ENCODE measurements at places on chromosomes 4 and X. TPM values are rescaled to one million over a fixed set of nuclear protein-coding genes. Genes with fewer than 3 reads are reported as not detected.

The ADGRA3 gene
- 21.8 TPM for total RNA-seq

DNA sequence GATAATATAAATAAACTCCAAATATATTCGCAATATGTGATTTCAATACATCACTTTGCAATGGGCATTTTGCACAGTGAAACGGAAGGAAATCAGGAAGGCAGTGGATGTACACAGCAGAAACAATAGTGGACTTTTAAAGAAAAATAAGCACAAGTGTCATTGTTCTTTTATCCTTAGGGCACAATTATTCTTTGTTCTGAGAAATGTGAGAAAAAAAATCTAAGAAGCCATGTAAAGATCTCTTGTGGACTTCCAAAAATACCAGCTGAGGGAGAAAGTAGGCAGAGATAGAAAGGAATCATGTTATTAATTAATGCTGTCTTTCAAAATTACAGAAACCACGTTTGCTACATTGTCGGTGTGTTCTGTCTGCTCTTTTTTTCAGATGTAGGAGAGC is 17.6 kb upstream of the PRRG1 start:
- DNase-seq, result no peak

The IGBP1 gene
- total RNA-seq, result 24.2 TPM

- DNase-seq, result no peak
These were observed 36.0 kb downstream of the AWAT2 start for GRCh38 chrX:70013466-70014381.

- DNase-seq, result no peak
These were observed 4.6 kb upstream of the ZNF185 start for GRCh38 chrX:152892999-152893891.

The GASK1B gene
- total RNA-seq, result 82.2 TPM

DNA sequence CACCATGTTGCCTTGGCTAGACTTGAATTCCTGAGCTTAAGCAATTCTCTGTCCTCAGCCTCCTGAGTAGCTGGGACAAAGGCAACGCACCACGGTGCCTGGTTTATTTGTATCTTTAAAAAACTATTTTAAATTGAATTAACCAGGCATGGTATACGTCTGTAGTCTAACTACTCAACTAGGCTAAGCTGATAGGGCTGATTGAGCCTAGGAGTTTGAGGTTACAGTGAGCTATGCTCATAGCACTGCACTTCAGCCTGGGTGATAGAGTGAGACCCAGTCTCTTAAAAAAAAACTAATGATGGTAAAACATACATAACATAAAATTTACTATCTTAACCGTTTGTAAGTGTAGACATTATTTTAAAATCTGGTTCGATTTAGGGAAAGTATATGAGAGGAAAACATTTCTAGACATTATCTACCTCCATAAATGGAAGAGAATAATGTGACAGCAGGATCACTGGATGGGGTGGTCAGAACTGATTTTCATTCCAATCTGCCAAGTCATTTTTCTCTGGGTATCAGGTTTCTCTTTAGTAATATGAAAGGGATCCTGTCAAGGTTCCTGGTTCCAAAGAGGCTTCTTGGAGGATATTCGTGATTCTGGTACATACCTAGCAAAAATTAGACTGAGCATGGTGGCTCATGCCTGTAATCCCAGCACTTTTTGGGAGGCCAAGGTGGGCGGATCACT is 8.7 kb upstream of the ITGB1BP2 start:
- no peak for DNase-seq

DNA sequence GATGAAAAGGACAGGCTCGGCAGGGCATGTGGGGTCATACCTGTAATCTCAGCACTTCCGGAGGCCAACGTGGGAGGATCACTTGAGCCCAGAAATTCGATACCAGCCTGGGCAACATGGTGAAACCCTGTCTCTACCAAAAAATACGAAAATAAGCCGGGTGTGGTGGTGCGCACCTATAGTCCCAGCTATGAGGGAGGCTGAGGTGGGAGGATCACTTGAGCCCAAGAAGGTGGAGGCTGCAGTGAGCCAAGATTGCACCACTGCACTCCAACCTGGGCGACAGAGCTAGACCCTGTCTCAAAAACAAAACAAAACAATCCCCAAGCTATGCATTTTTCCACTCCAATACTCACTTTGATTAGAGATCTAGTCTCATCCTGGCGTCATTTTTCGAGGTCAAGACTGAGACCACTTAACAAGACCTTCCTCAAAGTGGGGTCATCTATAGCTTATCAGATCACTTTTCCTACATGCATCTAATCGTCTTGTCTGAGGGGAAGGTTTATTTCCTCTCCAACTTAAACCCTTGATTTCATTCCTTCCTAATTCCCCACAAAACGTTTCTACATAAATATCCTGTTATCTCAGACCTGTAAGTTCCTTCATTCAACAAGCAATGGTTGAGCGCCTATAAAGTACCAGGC is 1.3 kb downstream of the NKAP start:
- DNase-seq, result no peak

The EGF gene
- not detected for total RNA-seq

The KLHL13 gene
- 13.0 TPM for total RNA-seq

The GLRA3 gene
- total RNA-seq, result not detected

GRCh38 chr4:142314247-142314646 is 531.9 kb downstream of the INPP4B start:
- no peak for DNase-seq

All from posterior vena cava (tissue), 2 donors.